ENCODE measurements at places on chromosomes 3 and 15.

- DNase-seq: no peak
Observed at GRCh38 chr15:89139613-89140499, 51.6 kb downstream of the ABHD2 start.

- no peak for DNase-seq
Observed at GRCh38 chr3:43004282-43004681, 25.2 kb downstream of the GASK1A start.

DNA sequence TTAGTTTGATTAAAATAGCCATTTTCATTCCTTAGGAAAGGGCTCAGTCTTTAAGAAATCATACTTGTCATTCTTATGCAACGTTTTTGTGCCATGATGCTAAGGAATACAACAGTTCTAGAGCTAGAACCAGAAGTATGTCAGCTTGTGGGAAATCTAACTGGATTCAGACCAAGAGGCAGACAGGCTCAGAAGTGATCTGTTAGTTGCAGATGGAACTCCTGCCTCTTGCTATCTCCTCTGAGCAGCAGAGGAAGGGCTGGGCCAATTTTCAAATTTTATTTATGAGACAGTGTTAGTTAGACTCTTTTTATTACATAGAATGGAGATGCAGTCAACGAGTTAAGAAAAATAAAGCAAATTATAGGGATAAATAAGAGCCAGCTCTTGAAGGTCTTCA, 48.5 kb upstream of the RYR3 start:
- no peak for DNase-seq

DNA sequence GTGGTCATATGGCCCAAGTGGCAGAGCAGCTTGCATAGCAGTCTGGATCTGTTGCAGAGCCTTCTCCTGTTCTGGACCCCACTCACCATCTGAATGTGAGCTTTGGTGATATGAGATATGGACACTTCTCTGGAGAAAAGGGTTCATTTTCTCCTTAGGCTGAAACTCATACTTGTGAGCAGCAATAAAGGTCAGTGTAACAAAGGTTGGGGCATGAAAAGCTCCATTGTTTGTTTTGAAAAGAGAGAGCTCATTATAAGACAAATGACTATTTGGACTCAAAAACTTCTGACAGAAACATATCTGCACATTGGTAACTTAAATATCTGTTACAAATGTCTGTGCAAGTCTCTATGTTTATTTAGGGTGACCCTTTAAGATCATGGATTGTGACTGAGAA, 517.3 kb downstream of the MFSD1 start:
- no peak for DNase-seq

- DNase-seq: no peak
Observed at GRCh38 chr15:96274698-96275097, 55.8 kb upstream of the NR2F2 start.

GRCh38 chr3:157101486-157101885, 58.5 kb downstream of the CCNL1 start:
- DNase-seq: no peak

DNA sequence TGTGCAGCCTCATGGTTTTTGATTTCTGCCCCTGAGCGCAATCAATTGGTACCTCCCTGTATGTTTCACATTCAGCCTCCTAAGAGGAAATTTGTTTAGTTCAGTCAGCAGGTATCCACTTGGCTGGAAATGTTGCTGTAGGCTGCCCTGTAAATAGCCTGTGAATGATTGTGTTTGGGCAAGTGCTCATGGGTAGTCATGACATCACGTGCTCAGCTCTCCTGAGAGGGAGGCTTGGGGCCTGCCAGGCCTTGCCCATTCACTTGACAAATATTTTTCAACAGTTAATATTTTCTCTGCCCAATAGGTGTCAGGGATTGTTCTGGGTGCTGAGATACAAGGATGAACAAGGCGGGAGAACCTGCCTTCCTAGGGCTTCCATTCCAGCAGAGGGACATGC, 13.3 kb downstream of the HRH1 start:
- no peak for DNase-seq

GRCh38 chr15:70266412-70267121, 168.8 kb upstream of the TLE3 start:
- DNase-seq: no peak

DNA sequence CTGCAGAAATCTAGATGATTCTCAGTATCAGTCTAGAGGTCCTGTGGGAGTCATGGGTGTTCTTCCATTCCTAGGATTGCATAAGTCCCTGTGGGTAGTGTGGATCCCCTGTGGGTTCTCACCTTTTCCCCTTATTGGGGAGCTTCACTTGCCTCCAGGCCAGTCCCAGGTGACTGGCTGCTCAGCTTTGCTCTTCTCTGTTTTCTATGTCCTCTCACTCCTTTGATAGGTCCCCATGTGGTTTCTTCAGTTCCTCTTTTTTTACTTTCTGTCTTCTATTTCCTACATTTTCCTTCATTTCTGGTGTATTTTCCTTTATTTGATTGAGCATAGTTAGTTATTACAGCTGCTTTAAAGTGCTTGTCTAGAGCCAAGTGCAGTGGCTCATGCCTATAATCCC, 10.9 kb downstream of the TEX55 start:
- DNase-seq: no peak

GRCh38 chr3:50245251-50245745, 9.3 kb downstream of the GNAI2 start:
- DNase-seq: no peak

GRCh38 chr3:137770835-137771399, 6.8 kb downstream of the SOX14 start:
- no peak for DNase-seq

- DNase-seq: no peak
Observed at GRCh38 chr15:85761635-85762034, 33.1 kb downstream of the KLHL25 start.

DNA sequence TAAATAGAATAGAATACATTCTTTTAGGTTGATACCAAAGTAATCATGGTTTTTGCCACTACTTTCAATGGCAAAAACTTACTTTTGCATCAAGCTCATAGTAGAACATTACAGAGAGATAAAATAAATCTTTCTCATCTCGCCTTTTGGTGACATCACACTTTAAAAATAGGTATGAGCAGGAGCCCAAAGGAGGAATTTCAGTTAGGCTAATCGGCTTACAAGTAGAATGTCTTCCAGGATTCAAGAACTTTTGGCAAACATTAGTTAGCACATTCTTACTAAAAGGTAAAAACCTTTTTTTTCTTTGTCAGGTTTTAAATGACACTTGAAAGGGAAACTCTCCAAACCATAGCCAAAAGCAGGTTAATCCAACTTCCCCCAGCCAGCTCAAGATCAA, 59.7 kb upstream of the CMSS1 start:
- no peak for DNase-seq

GRCh38 chr3:153130312-153130977, 31.6 kb upstream of the RAP2B start:
- DNase-seq: peak; percentile 75

- no peak for DNase-seq
Observed at GRCh38 chr3:186643493-186643892, 3.3 kb downstream of the FETUB start.

GRCh38 chr15:25407950-25408349, 30.9 kb downstream of the UBE3A start:
- no peak for DNase-seq

DNA sequence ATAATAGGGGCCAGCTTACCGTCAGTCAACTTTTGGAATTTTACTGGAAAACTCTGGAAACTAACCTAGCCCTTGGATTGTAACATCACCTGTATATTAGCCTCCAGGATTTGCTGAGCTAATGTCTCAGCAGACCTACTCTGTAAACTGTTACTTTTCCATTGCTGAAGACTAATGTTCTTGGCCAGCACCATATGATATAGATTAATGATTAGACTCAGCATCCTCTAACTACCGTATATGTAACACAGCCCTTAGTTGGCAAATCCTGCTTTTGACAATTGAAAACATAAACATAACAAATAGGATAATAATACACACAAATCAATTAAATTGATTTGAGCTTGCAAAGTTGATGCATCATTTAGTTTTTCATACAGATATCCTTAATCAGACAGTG, 26.6 kb upstream of the GBE1 start:
- DNase-seq: no peak

DNA sequence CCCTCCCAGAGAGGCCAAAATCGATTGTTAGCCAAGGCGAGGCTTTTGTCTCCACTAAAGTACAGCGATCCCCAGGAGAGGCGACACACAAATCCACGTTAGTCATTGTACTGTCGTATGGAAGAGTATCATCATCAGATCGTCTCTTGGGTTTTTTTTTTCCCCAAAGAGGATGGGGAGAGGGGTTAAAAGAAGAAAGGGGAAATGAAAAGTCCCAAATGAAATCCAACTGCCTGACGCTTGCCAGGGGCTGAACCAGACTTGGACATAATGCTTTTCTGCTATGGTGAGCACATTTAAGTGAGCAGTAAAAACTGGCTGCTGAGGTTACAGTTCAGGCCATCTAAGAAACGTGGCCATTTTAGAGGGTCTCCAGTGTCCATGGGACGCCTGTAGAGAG, 37.9 kb upstream of the CTSH start:
- DNase-seq: no peak

GRCh38 chr15:52228921-52229320, 37.7 kb upstream of the GNB5 start:
- DNase-seq: no peak

DNA sequence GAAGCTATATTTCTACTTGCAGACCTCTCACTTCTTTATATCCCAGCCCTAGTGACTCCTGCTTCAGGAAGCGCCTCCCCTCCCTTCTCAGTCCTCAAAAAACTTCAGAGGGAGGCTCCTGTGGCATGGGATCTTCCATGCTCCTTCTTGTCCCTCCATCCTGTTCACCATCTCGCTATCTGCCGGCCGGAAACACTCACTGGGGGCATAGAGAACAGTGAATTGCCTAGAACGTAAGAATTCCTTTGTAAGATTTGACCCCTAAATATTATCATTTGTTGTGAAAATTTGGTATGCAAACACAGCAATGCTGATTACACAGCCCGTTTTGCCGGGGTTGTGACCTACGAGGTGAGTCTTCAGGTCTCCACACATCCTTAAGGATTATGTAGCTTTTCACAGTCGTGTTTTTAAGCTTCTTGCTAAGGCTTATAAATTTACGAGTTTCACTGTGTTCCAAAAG, 218.7 kb upstream of the ATP10A start:
- no peak for DNase-seq

- no peak for DNase-seq
Observed at GRCh38 chr15:101698314-101698713, 26.0 kb downstream of the TARS3 start.

- no peak for DNase-seq
Observed at GRCh38 chr3:54122324-54123002, at the start of gene CACNA2D3. Gene CACNA2D3 (plus strand): TSS chr3:54122552.

DNA sequence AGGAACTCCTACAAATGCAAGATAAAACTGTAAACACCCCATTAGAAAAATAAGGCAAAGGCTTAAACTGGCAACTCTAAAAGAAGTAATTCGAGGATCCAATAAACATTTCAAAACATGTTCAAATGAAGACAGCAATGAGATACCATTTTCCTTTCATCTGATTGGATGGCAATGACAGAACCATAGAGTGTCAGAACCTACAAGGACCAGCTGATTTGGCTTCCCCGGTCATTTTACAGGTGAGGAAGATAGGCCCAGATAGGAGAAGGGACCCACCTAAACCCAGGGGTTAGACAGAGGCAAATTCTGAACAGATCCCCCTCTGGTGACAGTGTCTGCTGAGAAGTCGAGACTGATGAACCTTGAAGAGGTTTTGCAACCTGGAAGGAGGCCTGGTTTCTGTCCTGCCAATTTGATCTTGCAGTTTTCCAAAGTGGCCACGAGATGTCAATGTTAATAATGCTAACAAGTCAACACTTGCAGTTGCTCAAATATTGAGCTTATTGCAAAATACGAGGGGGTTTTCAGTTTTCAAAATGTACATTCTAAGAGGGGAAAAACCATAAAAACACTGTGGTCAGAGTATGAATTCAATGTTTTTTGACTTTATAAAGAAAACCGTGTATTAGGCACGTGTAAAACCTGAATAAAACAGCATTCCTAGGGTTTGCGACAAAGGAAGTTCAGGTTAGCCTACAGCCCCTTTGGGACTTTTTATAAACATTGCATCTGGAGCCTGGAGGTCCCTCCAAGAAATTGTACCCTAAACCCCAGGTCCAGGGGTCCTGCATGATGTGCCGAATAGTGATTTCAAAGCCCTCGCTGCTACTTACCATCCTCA, 21.5 kb downstream of the CFAP161 start:
- DNase-seq: peak; percentile 25

DNA sequence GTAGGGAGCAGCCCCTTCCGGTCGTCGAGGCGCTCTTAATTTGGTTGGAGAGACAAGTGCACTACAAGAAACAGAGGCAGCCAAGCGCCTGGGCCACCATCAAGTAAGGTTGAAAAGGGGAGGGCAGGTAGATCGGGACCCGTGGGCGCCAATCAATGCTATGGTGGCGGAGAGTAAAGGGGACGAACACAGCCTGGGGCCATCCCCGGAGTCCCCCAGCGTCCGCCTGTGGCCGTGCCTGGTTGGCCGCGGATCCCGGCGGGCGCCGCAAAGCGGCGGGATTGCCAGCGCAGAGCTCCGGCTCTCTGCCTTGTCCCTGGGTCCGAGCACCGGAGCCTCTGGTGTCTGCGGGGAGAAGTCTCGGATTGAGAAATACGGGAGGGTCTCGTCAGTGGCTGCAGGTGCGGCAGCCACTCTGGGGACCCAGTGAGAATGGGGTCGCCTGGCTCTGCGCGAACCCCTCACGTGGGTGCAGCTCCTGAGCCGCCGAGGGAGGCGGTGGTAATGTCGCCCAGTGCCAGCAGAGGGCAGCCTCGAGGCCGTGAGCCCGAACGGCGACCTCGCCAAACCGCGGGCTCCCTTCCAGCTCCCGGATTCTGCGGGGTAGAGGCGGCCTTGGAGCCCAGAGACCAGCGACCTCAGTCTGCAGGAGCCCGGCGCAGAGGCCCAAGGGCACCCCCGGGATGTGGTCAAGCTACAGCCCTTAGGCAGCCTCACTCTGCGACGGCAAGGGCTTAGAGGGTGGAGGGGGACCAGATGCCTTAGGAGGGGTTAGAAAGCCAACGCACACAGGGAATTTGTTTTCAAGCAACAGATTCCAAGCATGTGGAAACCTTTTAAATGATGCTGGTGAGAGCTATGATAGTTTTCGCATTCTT, 10.8 kb downstream of the FOXL2 start:
- DNase-seq: no peak

DNA sequence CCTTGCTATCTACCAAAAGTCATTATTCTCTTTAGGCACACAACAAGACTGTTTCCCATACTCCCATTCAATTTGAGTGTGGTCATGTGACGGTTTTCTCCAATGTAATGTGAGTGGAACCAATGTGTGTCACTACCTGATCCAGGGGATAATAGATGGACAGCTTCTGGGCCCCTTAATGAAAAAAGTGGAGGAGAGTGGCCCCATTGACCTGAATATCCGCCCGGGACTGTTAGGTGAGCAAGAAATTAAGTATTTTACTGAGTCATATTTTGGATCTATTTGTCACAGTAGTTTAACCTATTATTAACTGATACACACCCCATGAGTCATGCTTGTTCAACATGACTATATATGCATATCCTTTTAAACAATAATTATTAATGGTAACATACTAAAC, 15.1 kb upstream of the ARID3B start:
- DNase-seq: peak; percentile 85

DNA sequence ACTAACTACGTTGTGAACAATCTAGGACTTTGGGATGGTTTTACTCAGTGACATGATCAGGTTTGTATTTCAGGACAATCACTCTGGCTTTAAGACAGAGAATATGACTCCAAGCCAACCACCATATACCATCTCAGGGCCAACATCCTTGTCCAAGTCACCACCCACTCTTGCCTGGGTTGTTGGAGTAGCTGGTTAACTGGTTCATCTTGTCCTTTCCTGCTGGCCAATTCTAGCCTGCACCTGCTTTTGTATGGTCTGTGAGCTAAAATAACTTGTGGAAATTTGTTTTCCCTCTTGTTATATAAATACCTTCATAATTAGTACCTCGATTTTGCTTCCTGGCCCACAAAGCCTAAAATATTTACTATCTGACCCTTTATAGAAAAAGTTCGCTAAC, 306.8 kb upstream of the STT3B start:
- DNase-seq: no peak
